ENCODE measurements at places on chromosomes 11 and 22.
A peak's percentile ranks its signal among the peaks of the same experiment; 100 is the strongest.

DNA sequence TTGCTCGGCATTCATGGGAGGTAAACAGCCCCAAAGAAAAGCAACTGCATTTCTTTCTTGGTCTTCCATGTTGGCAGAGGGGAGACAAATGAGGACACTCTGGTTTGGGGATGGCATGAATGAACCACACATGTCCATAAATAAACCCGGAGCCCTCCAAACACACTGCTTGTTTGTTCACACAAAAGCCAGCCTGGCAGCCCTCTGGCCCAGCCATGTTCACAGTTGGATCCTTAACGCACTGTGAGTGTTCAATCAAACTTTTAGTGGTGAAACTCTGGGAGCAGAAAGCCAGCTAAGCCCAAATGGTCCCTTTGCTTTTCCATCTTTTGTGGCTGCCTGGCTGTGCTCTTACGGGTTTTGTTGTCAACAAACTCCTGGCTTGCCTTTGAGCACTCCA, 336.8 kb downstream of the CADM1 start:
- DNase-seq, result no peak

GRCh38 chr22:38110863-38111852, 674 bp upstream of the BAIAP2L2 start:
- DNase-seq, result no peak

- no peak for DNase-seq
Observed at GRCh38 chr11:83628622-83629355, 342.6 kb upstream of the CCDC90B start.

GRCh38 chr22:26259510-26259909, 90.2 kb downstream of the SEZ6L start:
- DNase-seq, result peak; percentile 47

DNA sequence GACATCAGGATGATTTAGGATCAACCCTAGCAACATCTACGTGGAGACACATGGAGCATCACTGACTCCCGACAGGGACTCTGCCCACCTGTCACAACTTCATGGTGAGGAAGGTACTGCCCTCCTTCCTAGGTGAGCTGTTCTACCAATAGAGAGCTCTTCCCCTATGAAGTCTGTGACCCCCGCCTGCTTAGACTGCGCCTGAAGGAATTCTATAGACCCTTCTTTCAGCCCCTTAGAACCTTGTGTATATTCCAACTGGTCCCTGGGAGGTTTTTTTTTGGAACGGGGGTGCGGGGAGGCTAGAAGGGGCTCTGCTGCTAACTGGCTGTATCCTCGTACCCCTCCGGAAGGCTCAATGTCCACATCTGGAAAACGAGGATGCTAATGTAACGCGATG, 566 bp downstream of the INTS4 start:
- DNase-seq, result no peak

DNA sequence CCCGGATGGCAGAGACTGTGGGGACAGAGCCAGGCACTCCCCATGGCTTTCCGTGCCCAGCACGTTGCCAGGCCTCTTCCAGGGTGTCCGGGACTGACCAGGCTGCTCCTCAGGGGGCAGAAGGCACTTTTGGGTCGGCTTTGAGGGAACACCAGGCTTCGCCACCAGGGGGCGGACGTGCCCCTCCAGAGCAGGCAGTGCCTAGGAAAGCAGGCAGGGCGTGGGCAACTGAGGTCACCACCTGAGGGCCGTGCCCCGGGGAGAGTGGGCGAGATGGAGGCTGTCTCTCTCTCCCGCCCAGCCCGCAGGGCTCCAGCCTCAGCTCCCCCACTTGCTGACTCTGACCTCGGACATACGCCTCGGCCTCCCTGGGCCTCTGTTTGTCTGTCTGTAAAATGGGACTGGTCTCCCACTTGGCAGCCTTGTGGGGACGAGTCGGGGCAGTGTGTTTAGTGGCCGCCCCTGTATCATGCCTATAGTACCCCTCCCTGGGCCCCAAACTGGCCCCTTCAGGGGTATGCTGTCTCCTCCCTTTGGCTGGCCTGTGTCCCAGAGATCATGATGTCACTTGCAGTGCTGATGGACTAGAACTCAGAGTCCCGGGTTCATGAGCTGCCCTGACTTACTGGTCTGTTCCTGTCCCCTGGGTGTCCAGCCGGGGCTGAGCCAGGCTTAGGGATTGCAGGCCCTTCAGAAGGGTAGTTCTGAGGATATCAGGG, 4.4 kb upstream of the PRR5 start:
- peak; percentile 77 for DNase-seq

- no peak for DNase-seq
Observed at GRCh38 chr22:26912655-26913345, 255.4 kb downstream of the MIAT start.
